ENCODE measurements at places on chromosomes 2 and 18.

GRCh38 chr2:39290433-39290832 lies 46.7 kb upstream of the CDKL4 start:
- no peak for DNase-seq

GRCh38 chr2:819601-820000 lies 131.0 kb upstream of the SNTG2 start:
- DNase-seq = no peak

DNA sequence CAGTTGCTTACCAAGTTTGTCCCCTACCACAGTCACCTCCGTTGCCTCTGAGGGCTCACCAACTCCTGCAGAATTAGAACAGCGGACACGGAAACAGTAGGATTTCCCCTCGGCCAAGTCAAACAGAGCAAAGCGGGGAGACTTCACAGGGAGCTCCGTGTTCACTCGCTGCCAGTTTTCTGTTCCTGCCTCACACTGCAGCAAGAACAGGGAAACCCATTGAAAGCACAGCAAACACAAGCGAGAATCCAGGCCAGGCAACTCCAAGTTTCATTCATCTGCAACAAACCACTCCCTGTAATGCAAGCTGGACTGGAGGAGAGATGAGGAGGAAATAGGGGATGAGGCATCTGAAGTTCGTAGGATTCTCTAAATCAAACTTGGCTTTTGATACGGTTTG lies 84.2 kb downstream of the MYOM1 start:
- DNase-seq = no peak

DNA sequence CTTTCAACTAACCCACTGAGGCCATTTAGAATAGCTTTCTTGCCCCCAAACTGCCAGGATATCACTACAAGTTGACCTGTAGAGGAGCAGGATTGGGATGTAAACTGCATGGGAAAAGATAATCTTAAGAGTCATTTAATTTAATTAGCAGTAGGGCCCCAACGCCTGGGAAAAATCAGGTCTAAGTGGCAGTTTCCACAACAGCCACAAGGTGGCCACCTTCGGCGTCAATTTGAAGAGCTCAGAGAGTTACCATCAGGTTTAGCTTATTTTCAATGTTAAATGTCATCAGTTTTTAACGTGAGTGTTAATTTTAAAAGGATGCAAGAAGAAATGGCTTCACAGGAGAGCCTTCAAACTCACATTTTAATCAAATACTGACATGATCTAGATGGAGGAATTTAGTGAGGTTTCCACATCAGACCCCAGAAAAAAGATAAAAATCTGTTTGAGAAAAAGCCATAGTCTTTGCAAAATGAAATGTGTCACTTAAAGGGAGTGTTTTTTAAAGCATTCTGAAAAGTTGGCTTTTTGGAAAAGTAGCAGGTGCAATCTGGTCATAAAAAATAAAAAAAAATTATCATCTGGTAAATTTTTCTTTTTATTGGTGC lies 77.3 kb upstream of the UPP2 start:
- DNase-seq = peak; percentile 24

- DNase-seq = no peak
Observed at GRCh38 chr2:75003773-75004172, 45.3 kb downstream of the POLE4 start.

DNA sequence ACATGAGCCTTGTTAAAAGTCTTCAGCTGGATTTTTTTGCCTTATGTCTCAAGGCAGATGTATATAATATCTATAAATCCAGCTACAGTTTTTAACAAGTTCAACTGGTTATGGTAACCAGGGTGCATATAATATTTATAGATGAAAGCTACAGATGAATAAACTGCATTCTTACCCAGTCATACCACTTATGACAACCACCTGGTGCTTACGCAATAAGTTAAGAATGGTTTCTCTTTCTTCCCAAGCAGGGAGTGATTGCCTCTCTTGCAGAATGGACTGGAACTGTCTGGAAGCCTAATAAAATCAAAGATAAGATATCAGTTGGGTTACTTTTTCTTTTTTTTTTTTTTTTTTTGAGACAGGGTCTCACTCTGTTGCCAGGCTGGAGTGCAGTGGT lies 19.6 kb downstream of the DHX57 start:
- no peak for DNase-seq

- DNase-seq = no peak
Observed at GRCh38 chr18:61898640-61899101, 5.9 kb upstream of the RNF152 start.

GRCh38 chr2:133755480-133756300 lies 187.4 kb upstream of the NCKAP5 start:
- DNase-seq = no peak

GRCh38 chr18:51480407-51481261 lies 283.2 kb upstream of the MEX3C start:
- DNase-seq = no peak

DNA sequence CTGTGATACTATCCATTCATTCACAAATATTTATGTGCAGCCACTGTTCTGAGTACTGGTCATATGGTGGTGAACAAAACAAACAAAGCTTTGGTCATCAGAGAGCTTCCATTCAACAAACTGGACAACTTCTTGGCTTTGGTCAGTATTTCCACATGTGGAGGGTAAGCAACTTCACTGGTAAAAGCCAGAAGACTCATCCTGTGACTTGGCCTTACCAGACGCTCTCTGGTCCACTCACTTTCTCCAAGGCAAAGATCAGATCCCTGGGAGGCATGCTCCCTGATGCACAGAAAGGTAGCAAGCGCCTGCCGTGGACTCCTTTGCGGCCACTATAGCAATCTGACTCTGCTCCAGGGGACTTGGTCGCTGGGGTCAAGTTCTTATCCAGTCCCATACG lies 179.5 kb downstream of the EN1 start:
- no peak for DNase-seq

GRCh38 chr2:232970051-232970450 lies 43.0 kb downstream of the NGEF start:
- DNase-seq = no peak

GRCh38 chr2:45992021-45992740 lies 305.0 kb upstream of the EPAS1 start:
- DNase-seq = no peak

- DNase-seq = no peak
Observed at GRCh38 chr2:150228936-150229335, 258.5 kb downstream of the RND3 start.

GRCh38 chr2:68333931-68334330 lies 14.2 kb upstream of the CNRIP1 start:
- DNase-seq = no peak

DNA sequence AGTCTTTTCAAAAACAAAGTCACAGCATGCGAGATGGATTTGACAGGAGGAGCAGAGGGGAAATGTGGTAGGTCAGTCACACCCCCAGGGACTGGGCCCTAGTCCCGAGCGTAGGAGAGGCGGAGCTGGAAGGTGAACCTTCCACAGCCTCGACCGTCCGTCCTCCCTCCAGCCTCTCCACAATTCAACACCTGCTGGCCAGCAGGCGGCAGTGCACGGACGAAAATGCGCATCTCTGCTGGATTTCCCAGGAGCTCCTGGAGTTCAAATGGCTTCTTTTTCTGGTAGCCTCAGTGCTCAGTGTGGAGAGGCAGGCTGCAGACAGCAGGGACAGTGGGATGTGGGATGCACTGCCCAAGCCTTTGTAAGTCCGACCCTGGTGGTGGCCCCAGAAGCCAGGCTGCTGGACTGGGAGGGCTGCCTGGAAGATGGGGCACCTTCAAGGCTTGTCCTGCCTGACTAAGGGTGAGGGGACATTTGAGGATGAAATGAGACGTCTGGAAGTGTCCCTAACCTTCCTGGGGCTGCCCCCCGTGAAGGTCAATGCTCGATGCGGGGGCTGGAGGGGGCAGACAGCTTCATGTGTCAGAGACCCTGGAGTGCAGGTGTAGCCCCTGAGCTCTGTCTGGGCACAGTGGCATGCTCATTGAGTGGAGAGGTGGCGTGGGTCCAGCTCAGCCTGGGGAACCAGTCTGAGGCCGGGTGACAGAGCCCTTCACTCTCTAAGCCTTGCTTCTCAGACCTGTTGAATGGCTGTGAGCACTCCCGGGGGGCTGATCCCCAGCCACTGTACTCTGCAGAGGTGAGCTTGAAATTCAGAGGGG lies 189.5 kb downstream of the TFCP2L1 start:
- no peak for DNase-seq

GRCh38 chr2:72911256-72911655 lies 6.1 kb upstream of the EMX1 start:
- no peak for DNase-seq

DNA sequence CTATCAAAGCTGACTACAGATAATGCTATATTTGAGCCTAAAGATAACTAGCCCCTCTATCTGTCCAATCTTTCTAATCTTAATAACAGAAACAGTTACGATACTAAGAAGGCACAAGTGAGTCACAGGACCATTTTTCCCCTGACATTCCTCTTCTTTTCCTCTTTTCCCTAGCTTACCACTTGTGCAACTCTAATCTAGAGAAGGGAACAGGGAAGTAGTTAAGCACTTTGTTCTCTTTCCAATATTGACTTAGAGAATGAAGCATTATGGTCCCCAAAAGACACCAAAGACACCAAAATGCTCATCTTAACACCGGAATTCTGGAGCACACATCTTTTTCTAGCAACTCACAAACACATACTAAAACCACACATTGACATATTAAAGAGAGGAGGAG lies 1.8 kb downstream of the PDE11A start:
- no peak for DNase-seq

DNA sequence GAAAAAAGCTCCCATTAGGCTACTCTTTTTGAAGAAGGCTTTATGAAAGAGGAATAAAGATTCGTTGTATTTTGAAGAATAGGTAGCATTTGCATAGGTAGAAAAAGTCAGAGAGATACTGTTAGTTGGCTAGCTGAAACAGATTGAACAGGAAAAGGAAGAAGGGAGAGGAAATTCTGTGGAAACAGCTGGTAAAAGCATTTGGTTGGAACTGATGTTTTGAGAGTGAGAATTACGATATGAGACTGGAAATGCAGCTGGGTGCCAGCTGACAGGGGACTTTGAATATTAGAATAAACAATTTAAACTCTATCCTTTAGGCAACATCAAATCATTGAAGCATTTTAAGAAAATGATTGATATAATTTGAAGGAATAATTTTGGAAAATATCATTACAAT lies 96.7 kb upstream of the CNTNAP5 start:
- DNase-seq = no peak

DNA sequence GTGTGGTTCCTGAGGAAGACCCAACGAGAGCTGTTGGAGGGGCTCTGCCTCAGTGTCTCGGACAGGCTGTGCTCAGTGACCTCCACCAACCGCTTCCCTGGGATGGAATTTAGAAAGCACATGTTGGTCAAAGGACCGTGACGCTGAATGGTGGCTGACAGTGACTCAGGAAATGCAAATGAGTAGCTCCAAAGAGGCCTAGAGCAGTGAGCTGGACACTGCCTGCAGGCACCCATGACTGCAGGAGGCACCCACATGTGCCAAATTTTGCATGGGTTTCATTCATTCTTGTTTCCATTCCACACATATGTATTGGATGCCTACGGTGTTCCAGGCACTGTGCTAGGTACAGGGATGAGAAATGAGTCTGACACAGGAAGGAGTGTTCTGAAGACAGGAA lies 46.4 kb downstream of the ACKR3 start:
- no peak for DNase-seq

DNA sequence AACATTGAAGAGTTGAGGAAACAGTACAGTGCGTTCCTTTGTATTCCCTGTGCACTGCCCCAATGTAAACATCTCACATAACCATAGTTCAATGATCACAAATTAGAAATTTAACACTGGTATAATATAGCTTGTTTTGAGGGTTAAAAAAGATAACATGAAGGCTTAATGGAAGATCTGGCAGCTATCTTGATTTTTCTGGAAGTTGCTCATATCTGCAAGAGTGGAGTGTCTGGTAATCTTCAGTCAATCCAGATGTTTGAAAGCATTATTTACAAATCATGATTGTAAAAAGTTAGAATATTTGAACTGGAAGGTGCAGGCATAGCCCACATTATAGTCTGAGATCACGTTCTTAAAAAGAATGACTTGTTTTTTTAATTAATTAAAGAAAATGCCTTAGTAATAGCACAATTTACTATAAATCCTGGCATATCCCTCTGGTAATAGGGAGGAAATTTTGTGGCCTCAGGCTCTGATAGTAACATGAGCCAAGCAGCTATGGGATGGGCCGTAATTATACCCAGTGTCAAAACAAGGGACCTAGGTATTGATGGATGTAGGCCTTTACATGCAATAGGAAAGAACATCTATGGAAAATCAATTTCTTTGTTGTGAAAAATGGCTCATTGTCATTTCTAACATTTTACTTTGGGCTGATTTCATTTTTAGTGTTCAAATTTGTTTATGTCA lies 418.0 kb downstream of the THSD7B start:
- DNase-seq = no peak

GRCh38 chr18:39500306-39500705 lies 1934.7 kb upstream of the CELF4 start:
- no peak for DNase-seq

DNA sequence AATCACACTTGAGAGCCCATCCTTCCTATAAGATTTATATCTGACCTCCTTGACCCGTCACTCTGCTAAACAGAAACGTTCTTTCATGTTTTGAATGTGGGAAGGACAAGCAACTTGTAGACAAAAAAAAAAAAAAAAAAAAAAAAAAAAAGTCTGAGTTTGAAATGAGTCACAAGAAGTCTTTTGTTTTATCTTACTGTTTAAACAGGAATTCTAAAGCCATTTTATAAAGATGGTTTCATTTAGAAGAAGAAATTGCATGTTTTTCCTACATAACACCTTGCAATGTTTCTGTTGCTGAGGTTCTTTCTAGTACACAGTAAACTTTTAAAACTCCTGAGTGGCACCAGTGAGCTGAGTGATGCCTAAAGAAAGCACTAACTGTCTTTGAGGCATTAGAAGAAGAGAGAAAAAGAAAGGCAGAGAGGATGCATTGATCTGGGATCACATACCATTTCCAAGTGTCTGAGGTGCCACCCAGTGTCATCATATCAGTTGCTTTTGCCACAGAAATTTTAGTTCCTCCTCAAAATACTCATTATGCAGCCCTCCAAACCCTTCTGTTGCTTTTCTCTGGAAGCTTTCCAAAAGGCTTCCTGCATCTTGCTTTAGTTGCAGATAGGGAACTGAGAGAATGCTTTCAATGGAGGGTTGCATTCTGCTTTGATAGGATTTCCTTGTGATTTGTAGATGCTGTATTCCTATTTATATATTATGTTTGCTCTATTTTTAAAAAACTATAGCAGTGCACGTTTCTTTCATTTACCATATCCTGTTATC lies 69.1 kb downstream of the ACVR2A start:
- DNase-seq = no peak

- DNase-seq = no peak
Observed at GRCh38 chr2:446303-446874, 158.5 kb upstream of the ALKAL2 start.

GRCh38 chr2:117997872-117998454 lies 15.9 kb downstream of the CCDC93 start:
- DNase-seq = no peak

Data from activated CD4-positive, CD25-positive, alpha-beta regulatory T cell (primary cell).